ENCODE measurements at places on chromosomes 6 and 20.

DNA sequence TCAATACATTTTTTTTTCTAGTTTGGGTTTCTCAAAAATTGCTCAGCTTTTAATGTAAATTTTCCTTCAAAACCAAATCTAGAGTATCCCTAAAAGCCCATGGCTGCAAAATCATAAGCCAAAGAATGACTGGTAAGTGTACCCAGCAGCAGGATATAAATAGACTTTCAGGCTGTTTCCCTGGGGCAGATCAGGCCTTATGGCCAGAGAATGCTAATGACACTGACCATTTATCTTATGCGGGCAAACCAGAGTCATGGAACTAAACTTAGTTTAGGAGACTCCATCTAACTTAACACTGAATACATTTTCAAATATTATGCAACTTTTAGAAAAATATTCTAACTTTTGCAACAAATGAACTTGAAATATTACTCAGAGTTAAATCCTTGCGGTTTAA lies 7.4 kb downstream of the OSER1 start:
- no peak for DNase-seq

- DNase-seq, result no peak
These were observed 308.3 kb upstream of the ADGRB3 start for GRCh38 chr6:68326762-68327161.

GRCh38 chr6:15290962-15291704 lies 45.3 kb downstream of the JARID2 start:
- no peak for DNase-seq

- DNase-seq, result no peak
These were observed 215.4 kb upstream of the DEFB112 start for GRCh38 chr6:50264995-50265571.

- no peak for DNase-seq
These were observed 2.9 kb downstream of the MAP7 start for GRCh38 chr6:136547336-136547735.

- DNase-seq, result no peak
These were observed 78.6 kb upstream of the AKAP12 start for GRCh38 chr6:151160929-151161757.

DNA sequence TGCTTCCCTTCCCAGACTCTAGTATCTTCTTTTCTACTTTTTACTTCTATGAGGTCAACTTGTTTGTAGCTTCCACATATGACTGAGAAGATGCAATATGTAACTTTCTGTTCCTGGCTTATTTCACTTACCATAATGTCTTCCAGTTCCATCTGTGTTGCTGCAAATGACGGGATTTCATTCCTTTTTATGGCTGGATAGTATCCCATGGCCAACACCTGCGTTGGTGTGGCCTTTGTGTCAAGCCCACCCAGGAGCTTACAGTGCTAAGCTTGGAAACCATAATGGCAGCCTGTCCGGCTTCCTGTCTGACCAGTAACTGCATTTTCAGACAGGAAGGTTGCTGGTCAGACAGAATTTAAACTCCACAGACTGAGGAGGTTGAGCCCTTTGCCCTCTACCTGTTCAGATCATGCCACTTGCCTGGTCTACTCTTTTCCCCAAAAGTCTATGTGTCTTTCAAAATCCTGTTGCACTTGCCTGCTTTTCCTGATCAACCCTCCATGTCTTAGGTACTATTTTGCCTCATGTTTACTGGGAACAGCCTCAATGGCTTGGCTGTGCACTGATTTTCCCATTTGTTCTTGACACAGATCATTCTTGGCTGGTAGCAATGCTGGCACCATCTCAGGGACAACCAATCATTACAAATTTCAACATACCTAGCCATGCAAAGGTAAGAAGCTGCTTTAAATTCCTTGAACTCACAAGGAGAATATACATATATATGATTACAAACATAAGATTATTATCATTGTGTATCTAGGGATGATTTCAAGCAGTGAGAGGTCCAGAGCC lies 114.3 kb upstream of the PLEKHG1 start:
- DNase-seq, result no peak

GRCh38 chr20:59871096-59871495 lies 62.3 kb downstream of the SYCP2 start:
- no peak for DNase-seq

- DNase-seq, result no peak
These were observed 2.5 kb downstream of the RSPO3 start for GRCh38 chr6:127120787-127121636.

- no peak for DNase-seq
These were observed 20.9 kb downstream of the TSHZ2 start for GRCh38 chr20:52993076-52993475.

- DNase-seq, result no peak
These were observed 49.2 kb downstream of the SMPDL3A start for GRCh38 chr6:122838060-122838780.

DNA sequence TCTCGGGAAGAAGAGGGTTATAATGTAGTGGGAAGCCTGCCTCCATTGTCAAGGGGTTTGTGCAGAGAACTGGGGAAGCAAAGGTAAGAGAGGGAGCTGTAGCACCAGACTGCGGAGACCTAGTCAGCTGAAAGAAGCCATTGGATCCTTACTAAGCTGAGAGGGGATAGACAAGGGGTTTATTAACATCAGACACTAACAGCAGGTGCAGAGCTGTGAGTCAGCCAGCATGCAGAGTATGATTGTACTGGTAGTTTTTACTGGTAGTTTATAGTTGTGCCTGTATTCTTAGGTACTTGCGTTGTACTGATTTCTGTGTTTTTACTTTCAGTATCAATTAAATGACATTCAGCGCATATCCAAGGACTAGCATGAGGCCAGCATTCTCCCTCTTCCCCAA lies 17.8 kb upstream of the COL19A1 start:
- no peak for DNase-seq

DNA sequence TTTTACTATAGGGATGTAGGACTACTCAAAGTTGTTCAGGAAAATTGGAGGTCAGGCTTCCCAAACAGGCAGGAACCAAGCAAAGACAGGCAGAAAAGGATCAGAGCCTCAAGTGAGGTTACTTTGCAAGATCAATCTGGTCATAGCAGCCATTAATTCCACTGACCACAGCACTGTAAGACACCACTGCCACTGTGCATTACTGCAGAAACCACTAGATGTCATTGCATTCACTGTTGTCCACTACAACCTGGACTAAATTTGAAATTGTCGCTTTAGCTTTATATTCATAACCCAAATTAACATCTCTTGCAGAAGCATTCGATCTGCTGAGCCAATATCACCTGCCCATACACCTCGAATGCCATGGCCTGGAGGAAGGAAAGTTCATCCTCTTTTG lies 126.9 kb upstream of the UFL1 start:
- DNase-seq, result no peak

DNA sequence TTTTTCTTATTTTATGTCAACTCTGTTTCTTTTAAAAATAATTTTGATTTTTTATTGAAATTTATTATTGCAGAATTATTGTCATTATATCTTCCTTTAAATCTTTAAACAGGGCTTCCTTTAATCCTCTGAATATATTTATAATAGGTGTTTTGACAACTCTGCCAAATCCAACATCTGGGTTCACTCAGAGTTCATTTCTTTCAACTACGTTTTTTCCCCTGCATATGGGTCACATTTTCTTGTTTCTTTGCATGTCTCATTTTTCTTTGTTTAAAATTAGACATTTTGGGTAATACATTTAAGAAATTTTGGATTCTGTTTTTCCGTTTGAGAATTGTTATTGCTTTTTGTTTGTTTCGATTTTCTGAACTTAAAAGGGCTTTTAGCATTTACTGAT lies 655.1 kb upstream of the CITED2 start:
- DNase-seq, result no peak

- DNase-seq, result no peak
These were observed 44.3 kb downstream of the HDGFL1 start for GRCh38 chr6:22613695-22614094.

DNA sequence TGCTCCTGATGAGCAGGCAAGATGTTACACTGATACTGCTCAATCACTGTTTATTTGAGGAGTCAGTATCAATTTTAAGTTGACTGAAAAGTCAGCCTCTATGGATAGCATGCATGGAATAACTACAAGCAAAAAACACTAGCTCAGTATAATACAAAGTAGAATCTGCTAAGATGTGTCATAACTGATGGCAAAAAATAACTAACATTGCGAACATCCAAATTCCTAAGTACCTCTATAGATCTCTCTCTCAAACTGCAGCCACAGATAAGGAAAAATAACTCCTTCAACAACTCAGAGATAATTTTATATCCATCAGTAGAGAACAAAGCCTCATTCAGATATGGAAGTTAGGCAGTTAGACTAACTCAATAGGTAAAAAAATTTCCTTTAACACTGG lies 16.3 kb downstream of the HDAC2 start:
- DNase-seq, result no peak

- no peak for DNase-seq
These were observed 58.2 kb upstream of the SYNDIG1 start for GRCh38 chr20:24411003-24411833.

DNA sequence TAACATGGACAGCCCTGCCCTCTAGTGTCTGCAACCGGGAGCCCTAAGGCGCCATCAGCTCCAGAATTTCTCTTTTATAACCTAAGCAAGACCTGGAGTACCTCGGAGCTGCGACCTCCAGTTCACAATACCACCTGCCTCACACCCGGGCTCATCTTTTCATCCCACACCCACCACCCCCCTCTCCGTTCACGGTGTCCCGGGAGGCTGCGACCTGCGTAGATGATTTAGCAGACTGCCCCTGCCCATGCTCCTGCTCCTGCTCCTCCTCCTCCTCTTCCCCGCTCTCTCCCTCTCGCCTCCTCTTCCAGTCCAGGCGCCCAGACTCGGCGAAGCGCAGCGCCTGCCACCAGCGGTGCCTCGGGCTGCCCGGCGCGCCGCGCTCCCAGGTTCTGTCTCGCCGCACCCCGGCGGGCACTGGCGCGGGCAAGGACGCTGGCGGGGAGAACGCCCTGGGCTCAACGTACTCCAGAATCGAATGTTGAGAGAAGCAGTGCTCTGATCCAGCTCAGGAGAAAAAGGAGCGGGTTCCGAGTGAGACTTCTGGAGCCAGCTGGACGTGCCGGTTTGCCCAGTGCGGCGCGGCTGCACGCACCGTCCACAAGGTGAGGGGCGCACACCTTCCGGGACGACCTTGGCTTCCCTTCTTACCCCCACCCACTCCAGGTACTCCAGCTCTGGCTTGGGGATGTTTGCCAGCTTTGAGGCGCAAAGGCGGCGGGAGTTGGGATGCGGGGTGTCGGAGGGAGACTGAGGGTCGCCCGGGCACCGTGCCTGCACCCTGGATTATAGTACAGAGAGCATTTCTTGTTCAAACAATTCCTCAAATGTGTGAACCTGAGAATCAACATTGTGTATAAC lies at the start of gene HTR1E:
Gene HTR1E (plus strand): TSS at position 310 of the 861 bp plus-strand sequence. CDS start 77,807 bp downstream, outside the sequence.
- DNase-seq, result no peak

- no peak for DNase-seq
These were observed 369 bp downstream of the SLC4A11 start for GRCh38 chr20:3238616-3239025.

GRCh38 chr6:15465212-15465611 lies 197.6 kb downstream of the DTNBP1 start:
- DNase-seq, result no peak

- no peak for DNase-seq
These were observed 60.6 kb downstream of the SEL1L2 start for GRCh38 chr20:13929836-13930235.

DNA sequence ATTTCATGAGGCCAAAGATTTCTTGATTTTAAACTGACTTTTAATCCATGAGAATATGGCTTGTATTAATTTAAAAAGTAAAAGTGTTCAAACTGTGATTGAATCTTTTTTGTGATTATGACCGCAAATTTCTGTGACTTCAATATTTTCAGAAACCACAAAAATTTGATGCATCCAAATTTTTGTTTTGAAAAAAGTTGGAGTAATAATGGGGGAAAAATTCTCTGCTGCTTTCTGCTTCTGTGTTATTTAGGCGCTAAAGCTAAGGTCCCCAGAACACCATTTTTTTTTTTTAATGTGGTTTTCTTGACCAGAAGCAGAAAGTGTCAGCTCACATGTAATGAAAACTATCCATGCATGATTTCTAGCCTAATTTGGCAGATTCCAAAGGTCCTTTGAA lies 65.3 kb downstream of the GRIK2 start:
- DNase-seq, result no peak

DNA sequence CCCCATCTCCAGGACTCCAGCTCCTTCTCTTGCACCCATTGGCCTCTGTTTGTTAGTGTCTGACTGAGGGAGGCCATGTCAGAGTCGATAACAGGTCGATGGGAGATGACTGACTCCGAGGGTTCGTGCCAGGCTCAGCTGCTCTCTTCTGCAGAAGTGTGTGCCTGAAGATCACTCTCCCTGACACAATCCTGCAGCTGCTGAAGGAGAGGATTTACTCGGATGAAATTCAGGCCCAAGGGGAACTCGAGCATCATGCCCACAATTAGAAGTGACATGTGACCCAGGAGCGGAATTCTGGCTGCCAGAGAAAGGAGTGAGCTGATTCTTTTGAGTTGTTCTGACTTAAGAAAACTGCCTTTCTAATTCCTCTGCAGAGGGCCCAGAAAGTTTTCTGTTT lies 318.2 kb downstream of the MAFB start:
- DNase-seq, result no peak

- no peak for DNase-seq
These were observed 187.8 kb upstream of the JAG1 start for GRCh38 chr20:10861619-10862018.

DNA sequence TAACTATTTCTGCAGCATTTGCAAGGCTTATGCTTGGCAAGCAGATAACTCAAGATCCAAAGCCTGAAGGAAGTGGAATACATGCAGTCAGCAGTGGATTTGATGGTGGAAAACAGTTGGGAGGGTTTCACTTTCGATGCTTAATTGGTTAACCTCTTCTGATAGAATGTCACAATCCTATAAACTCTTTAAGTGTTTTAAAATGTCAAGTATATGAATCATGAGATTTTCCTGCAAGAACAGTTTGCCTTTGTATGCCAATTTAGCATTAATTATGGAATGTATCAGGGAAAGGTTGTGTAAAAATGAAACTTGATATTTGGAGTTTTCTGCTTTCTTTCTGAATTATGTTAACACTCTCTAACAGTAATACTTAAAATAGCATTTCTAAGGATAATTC lies 36.6 kb downstream of the NKX2-4 start:
- no peak for DNase-seq

- DNase-seq, result no peak
These were observed 518.8 kb downstream of the GRIK2 start for GRCh38 chr6:101912311-101912710.

DNA sequence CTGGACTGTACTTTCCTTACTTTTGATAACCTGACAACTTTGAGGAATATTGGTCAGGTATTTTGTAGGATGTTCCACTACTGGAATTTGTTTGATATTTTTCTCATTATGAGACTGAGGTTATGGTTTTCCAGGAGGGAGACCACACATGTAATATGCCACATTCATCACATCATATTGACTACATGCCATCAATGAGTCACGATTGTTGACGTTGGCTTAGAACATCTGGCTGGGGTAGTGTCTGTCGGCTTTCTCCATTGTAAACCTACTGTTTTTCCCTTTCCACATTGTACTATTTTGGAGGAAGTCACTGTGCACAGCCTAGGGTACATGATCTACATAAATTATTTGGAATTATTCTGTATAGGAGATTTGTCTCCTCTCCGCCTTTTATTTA lies 1.4 kb upstream of the STX11 start:
- DNase-seq, result no peak

All from stimulated activated CD8-positive, alpha-beta memory T cell treated with anti-CD3 and anti-CD28 coated beads, Interleukin-4, amount 100 ng/mL, for 1 hour (primary cell).